ENCODE measurements at places on chromosomes 3 and 15.

DNA sequence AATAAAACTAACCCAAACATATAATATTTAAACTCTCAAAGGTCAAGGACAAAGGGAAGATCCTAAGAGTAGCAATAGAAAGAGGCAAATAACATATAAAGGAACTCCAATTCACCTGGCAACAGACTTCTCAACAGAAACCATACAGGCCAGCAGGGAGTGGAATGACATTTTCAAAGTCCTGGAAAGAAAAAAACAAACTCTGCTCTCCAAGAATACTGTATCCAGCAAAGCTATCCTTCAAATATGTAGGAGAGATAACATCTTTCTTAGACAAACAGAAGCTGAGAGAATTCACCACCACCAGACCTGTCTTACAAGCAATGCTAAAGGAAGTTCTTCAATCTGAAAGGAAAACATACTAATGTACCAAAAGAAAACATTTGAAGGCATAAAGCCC is 51.5 kb upstream of the TMEM158 start:
- DNase-seq: no peak

- DNase-seq: no peak
Observed at GRCh38 chr3:23894254-23895061, 22.3 kb downstream of the NKIRAS1 start.

DNA sequence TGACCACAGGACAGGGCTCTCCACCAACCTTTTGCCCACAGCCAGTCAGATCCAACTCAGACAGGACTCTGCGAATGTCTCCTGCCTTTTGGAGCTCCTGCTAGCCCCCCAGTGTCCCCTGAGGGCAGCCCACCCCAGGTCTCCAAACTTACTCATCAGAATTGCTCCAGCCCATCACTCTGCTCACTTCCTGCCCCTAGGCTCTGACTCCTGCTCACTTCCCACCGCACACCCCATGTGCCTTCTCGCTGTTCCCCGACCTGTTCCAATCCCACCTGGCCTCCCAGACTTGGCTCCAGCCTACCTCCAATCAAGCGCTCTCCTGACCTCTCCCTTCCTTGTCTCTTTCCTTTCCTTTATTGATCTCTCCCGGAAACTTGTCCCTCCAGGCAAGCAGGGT is 5.9 kb upstream of the STRA6 start:
- no peak for DNase-seq

DNA sequence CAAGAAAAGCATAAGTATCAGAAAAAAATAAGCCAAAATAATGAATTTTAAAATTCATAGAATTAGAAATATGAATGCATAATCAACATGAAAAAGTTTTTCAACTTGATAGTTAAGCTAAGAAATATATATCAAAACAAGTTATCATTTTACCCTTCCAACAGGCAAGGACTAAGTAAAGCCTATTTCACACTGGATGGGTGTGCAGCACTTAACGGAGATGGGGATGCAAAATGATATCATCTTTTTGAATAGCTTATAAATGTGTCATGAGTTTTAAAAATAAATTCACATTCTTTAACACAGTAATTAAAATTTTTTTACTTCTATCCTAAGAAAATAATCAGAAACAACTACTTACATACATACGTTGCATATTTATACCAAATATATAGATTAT is 20.9 kb downstream of the PIK3R4 start:
- no peak for DNase-seq

DNA sequence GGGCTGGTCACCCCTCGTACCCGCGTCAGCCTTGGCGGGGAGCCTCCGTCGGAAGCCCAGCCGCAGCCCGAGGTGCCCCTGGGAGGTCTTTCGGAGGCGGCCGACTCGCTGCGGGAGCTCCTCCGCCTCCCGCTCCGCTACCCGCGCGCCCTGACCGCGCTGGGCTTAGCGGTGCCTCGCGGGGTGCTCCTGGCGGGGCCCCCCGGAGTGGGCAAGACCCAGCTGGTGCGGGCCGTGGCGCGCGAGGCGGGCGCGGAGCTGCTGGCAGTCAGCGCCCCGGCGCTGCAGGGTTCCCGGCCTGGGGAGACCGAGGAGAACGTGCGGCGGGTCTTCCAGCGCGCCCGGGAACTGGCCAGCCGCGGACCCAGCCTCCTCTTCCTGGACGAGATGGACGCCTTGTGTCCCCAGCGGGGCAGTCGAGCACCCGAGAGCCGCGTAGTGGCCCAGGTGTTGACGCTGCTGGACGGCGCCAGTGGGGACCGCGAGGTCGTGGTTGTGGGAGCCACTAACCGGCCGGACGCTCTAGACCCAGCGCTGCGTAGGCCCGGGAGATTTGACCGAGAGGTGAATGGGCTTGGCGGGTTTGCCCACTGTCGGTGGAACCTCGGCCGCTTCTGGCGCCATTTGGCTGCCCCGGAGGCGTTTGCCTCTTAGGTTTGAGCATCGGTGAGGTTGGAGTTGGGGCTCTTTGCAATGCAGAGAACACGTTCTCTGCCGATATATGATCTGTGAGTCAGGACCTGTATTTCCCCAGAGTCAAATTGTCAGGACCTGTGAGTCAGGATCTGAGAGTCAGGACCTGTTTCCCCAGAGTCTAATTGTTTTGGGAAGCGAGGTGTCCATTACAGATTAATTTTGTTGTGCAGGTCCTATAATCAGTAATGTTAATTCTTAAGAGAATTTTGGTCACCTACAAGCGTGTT is 24.9 kb upstream of the GATM start:
- DNase-seq: peak; percentile 54

DNA sequence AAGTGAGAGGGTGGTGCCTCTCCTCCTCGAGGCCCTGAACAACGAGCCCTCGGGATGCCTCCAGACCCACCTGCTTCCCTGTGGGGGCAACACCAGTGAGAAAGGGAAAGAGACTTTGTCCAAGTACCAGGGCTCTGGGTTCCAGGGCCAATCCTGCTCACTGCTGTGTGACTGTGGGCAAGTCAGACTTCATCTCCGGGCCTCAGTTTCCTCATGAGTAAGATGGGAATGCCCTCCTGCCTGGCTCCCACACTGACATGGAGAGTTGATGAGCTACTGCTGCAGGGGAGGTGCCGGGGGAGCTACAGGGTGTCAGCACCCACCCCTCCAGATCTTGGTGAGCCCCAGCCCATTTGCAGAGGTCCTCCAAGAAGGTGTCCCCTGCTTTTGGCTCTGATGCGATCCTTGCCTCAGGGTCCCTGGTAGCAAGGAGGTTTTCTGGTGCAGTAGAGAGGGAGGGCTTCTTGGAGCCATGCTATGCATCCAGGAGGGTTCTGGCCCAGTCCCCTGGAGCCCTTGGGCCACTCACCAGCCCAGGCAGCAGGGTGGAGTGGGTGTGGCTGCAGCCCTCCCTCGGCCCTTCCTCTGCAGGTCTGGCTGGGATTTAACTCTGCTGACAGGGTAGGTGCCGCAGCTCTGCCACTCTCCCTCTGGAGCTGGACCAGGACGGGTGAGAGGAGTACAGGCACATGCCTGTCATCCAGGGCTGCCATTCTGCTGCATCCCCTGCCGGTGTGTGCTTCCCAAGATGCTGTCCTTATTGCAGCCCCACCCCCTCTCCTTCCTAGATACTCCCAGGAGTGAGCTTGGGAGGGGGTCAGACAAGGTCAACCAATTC is 26.9 kb downstream of the LOXL1 start:
- no peak for DNase-seq

DNA sequence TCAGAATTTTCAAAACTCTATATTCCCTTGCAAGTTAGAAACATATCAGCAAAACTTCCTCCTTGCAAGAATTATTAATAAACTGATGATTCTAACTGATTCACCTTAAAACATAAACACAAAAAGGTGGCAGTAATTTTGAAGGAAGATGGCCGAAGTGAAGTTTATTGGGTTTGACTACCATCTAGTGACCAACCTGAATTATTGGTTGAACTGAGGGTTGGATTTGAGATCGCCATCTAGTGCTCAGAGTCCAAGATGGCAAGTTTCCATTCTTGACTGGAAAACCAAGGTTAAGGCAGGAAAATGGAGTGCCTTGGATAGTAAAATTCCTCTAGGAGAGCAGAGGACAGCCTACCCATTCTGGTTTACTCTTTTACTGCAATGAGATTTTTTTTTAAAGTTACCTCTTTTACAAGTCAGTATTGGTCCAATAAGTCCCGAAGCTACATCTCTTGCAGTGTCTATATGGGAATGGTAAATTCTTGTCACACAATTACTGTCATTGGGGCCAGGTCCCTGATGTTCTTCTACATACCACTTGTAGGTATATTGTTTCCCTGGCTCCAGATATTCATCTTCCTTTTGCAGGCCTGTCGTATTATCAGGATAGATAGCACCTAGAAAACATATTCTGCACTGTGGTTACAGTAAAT is 51.6 kb upstream of the CP start:
- DNase-seq: peak; percentile 78

- no peak for DNase-seq
Observed at GRCh38 chr3:169041677-169042171, 621.8 kb downstream of the MECOM start.

DNA sequence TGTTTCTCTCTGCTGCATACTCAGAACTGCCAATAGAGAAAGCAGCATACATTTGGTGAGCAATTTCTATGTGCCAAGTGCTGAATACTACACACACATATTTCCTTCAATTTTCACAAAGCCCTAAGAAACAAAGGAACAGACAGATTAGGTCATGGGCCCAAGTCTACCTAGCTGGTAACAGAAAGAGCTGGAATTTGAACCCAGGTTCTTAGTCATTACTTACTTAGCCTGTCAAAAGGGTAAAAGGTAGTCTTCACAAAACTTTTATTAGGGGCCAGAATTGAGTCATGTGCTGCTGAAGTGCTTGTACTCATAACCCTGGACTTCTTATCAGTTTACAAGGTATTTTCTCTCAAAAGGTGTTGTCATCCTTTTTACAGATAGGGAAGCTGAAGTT is 10.4 kb upstream of the ABHD17C start:
- no peak for DNase-seq

DNA sequence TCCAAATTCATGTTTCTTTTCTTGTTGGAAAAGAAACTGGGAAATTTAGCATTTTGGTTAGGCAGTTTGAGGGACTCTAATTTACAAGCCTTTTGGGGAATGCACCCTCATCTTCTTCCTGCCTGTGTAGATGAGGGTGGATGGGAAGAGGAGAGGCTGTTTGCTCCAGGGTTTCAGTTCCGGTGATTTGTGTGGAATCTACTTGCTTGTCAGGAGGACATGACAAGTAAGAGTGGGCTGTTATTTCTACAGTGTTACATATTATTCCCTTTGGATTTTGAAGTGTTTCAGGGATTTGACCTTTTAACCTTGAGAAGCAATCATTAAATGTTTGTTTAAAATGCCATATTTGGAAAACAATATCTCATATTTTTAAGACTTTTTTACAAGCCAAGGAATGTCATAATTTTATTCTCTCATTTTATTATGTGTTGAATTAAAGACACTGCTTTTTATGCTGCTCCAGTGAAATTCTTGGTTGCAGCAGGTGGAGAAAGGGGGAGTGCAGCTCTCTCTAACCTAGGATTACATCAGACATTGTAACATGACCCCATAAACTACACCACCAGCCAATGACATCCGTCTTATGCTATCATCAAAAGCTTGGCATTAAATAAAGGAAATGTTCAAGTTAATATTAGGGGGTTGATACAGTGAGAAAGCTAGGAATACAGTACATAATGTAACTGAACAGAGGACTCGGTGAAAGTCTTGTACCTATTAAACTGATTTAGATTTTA is 30.2 kb downstream of the PLAAT1 start:
- no peak for DNase-seq

- peak; percentile 49 for DNase-seq
Observed at GRCh38 chr3:177196008-177196455, 1.2 kb downstream of the TBL1XR1 start.

DNA sequence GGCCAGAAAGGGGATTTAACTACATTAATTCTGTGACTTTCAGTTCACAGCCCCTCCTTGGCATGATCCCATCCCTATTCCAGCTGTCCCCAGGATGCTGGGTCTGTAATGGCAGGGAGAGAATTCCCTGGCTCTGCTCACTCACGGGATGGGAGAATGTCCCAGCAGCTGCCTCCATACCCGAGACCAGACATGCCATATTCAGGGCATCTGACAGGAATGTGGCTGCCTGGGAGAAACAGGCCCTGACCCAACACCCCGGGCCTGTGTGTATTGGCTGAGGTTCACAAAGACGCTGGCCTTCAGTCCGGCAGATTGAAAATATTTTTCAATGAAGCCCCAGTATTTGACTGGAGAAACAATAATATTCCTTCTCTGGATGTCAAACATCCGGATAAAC is 83.6 kb upstream of the SMAD3 start:
- no peak for DNase-seq

GRCh38 chr3:52197842-52198625 is at the start of gene ALAS1:
ALAS1 (plus strand) TSS chr3:52198160; CDS start chr3:52199242, 1,082 bp downstream.
- peak; percentile 96 for DNase-seq

DNA sequence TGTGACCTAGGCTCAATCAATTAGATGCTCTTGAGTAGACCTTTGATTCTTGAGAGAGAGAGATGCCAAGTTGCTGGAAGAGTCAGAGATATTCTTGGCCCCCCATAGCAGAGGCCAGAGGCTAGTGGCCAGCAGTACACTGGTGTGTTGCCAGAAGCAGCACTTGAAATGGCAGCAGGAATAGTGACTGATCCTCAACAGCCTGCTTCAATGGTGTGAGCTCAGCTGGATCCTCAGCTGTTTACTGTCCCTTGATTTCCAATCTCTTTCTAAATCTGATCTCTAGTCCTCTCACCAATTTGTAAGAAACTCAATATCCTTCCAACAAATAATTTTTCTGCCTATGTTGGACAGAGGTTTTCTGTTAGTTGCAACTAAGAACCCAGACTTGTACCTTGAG is 170.3 kb upstream of the CCDC54 start:
- DNase-seq: no peak

DNA sequence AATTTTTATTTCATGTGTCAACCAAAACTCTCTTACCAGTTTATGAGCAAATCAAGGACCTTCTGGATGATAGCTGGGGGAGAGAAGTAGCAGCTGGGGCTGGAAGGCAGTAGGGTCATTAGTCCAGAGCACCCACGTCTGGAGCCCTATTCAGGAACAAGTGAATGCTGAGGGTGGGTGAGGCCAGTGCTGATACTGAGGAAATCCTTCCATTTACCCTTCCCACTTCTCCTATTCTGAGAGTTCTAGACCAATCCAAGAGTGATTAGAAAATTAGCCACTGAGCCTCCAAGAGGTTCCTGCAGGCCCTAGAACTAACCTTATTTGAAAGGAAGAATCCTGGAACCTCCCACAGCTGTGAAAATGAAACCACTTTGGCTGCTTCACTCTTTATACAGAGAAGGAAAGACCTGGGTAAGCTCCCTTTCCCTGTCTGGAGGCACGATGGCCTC is 46.2 kb upstream of the VILL start:
- DNase-seq: no peak

DNA sequence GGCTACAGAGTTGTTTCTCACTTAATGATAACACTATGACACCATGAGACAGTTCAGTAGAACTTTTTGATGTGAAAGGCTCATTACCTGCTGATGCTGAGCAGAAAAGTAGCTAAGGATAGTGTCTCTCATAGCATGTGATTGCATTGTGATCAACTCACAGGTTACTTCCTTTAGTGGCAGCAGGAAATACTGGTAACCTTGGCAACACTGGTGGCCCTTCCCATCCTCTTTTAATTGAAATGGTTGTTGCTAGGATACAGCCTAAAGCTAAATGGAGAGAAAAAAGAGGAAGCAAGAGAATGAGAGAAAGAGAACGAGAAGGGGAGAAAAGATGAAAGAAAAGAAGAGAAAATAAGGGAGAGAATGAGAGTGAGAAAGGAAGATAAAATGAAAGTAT is 204.7 kb upstream of the GAP43 start:
- no peak for DNase-seq

GRCh38 chr15:78938658-78939488 is 6.0 kb downstream of the CTSH start:
- DNase-seq: peak; percentile 78

- DNase-seq: no peak
Observed at GRCh38 chr15:84834229-84834955, 17.2 kb downstream of the ALPK3 start.

Data from activated CD4-positive, alpha-beta T cell treated with anti-CD3 and anti-CD28 coated beads, Interleukin-10, Interleukin-2, amounts not matched to agents 100 ng/mL and 50 ng/mL, durations not matched to agents 16 hours and 8 hours (primary cell).